ENCODE measurements at places on chromosomes 7 and 10.

GRCh38 chr7:6254866-6255265 lies 17.6 kb downstream of the CYTH3 start:
- DNase-seq, result no peak

GRCh38 chr10:16919121-16919982 lies 102.1 kb upstream of the RSU1 start:
- DNase-seq, result no peak

DNA sequence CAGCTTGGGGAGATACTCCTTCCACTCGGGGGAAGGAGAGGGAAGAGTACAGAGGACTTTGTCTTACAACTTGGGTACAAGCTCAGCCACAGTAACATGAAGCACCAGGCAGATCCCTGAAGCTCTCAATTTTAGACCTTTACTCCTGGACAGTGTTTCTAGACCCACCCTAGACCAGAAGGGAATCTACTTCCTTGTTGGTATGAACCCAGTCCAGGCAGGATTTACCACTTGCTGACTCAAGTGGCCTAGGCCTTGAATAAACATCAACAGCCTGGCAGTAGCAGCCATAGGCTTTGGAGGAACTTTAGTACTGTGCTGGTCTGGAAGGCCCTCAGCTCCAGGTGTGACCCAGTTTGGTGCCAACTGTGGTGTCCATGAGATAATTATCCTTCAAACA lies 173.1 kb downstream of the ADRA2A start:
- DNase-seq, result no peak

GRCh38 chr7:36965625-36966024 lies 241.3 kb upstream of the AOAH start:
- no peak for DNase-seq

DNA sequence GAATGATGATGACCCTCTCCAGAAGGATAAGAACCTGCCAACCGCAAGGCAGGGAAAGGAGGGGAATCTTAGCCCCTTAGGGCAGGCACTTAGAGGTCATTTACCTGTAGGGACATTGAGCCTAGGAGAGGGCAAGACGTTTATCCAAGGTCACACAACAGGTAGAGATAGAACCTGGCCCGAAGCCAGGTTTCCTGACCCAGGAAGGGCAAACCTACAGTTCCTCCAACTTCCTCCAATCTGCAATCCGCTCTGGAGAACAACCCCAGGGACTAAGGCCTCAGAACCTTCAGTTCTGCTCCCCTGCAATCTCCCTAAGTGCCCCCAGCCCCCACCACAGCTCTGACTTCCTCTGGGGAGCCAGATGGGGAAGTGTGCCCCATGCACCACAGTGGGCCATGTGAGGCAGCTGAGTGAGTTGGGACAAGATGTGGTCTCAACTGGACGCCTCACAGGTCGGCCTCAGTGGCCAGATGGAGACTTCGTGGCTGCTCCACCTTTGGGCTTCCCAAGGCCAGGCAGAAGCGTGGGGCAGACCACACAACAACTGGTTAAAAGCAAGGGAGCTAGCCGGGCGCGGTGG lies 1.4 kb upstream of the PSAP start:
- DNase-seq, result no peak

GRCh38 chr7:35906191-35906908 lies 105.5 kb downstream of the SEPTIN7 start:
- peak; percentile 64 for DNase-seq

GRCh38 chr7:157019718-157020451 lies 9.4 kb upstream of the MNX1 start:
- no peak for DNase-seq

- no peak for DNase-seq
Observed at GRCh38 chr7:157468221-157469111, 131.7 kb downstream of the DNAJB6 start.

DNA sequence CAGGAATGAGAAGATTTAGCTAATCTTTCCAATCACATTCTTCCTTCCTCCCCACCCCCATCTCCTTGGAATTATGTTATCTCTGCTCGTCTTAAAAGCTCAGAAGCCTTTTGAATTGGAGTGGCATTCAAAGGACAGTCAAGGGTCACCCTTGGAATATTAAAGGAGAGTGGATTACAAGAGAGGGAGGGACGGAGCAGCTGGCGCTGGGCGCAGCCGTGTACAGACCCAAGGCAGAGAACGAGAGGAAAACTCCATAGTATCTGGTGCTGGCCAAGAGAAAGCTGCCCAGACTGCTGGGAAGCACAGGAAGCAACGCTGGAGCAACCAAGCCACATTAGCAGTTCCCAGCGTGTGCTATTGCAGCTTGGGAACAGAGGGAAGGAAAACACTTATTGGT lies 95.7 kb downstream of the POU6F2 start:
- no peak for DNase-seq

GRCh38 chr10:132690401-132690800 lies 95.5 kb downstream of the NKX6-2 start:
- no peak for DNase-seq

DNA sequence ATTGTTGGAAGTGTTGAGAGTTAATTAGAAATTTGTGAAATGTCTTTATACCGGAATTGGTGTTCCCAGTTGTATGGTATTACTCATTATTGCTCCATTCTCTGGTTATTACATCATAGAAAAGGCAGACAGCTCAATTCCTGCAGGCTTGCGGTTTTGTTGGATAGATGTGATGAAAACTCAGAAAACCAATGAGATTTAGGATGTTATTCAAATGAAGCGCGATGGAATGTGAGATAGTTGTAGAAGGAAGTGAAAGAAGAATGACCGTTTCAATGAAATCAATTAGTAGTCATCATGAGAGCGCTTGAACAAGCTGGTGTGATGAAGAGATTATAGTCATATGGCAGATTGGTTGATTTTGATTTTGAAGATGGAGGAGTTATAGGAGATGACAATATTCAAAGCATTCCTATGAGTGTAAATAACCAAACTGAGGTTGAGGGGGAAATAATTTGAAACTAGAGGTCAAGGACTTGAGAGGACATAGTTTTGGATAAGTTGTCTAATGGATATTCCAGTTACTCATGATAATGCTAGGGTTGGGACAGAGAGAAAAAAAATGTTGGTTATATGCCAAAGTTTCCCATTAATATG lies 991.5 kb downstream of the NRG3 start:
- DNase-seq, result no peak

DNA sequence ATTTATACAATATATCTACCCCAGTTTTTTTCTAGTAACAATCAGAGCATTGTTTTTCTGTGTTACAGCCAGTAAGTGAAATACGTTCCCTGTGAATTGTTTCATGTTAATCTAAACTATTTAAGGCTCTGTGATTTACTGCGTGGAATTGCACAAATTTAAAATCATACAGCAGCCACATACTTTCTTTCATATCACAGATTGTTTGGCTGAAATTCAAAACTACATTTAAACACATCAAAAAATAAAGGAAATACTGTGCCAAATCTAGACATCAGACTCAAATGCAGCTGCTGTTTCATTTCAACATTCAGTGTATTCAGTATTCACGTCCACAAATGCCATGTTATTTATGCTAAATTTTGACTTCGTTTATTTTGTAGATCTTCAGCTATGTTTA lies 242.6 kb upstream of the HGF start:
- no peak for DNase-seq
